CD8-positive, alpha-beta memory T cell (primary cell): ENCODE measurements at places on chromosomes 3 and 15.

- DNase-seq: no peak
Observed at GRCh38 chr3:69012100-69012799, 1.2 kb downstream of the EOGT start.

- DNase-seq: no peak
Observed at GRCh38 chr3:150790629-150791028, 27.7 kb upstream of the SIAH2 start.

- DNase-seq: no peak
Observed at GRCh38 chr15:68789091-68789490, 31.6 kb downstream of the ANP32A start.

DNA sequence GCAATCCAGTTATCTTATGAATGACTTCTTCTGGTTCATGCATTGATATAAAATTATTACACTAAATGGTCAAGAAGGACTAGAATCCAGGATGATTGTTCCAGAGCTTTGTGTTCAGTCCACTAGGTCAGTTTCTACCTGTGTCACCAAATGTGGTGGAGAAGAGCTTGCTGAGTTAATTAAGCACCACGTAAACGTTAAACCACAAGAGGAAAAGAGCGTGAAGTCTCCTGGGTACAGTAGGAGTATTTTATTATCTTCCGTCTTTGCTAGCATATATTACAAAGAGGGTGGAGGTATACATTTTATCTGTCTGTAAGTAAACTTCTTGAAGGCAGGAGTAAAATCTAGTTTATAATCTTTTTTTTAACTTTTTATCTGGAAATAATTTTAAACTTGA lies 23.5 kb downstream of the CHP1 start:
- DNase-seq: no peak

- no peak for DNase-seq
Observed at GRCh38 chr3:156628836-156629618, 45.4 kb upstream of the TIPARP start.

GRCh38 chr15:41849861-41850260 lies 11.2 kb downstream of the PLA2G4B start:
- no peak for DNase-seq

- no peak for DNase-seq
Observed at GRCh38 chr3:131690800-131691199, 188.0 kb upstream of the MRPL3 start.

GRCh38 chr3:31431321-31431720 lies 101.4 kb upstream of the STT3B start:
- DNase-seq: no peak

GRCh38 chr15:31081588-31082250 lies 19.8 kb downstream of the TRPM1 start:
- no peak for DNase-seq

DNA sequence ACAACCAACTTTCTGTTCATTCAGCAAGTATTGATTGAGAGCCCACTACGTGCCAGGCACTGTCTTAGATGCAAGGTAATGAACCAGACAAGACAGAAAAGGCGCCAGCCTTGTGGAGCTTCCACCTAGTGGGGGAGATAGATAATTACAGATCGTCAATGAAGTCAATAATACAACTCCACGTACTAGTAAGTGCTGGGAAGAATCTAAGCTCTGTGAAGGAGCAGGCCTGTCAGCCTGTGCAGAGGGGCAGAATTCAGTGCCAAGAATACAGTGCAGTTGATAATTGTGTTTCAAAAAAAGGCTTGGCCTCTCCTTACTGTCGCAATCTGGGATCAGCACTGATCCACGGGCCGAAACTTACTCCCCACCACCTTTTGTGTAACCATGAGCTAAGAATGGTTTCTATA lies 186.3 kb downstream of the FEZF2 start:
- no peak for DNase-seq

DNA sequence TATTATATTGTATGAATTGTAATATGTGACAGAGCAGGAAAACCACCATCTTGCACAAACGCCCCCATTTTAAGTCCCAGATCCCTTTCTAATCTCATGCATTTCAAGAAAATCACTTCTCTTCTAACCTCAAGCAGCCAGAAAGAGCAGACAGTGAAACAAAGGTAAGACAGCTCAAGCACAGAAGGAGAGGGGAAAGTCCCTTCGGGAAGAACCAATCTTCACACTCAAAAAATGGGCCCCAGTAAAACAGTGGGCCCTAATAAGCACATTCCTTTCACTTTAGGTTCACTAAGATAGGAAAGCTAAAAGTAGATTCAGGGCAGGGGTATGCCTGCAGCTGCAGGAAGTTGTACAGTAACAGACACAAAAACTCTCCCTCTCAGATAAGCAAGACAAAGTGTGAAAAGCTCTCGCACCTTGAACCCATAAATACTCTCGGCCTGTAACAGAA lies 1268.7 kb downstream of the SI start:
- DNase-seq: no peak

GRCh38 chr3:195573611-195574496 lies 9.9 kb downstream of the APOD start:
- no peak for DNase-seq

- DNase-seq: no peak
Observed at GRCh38 chr15:67004142-67004541, 61.3 kb upstream of the SMAD3 start.

DNA sequence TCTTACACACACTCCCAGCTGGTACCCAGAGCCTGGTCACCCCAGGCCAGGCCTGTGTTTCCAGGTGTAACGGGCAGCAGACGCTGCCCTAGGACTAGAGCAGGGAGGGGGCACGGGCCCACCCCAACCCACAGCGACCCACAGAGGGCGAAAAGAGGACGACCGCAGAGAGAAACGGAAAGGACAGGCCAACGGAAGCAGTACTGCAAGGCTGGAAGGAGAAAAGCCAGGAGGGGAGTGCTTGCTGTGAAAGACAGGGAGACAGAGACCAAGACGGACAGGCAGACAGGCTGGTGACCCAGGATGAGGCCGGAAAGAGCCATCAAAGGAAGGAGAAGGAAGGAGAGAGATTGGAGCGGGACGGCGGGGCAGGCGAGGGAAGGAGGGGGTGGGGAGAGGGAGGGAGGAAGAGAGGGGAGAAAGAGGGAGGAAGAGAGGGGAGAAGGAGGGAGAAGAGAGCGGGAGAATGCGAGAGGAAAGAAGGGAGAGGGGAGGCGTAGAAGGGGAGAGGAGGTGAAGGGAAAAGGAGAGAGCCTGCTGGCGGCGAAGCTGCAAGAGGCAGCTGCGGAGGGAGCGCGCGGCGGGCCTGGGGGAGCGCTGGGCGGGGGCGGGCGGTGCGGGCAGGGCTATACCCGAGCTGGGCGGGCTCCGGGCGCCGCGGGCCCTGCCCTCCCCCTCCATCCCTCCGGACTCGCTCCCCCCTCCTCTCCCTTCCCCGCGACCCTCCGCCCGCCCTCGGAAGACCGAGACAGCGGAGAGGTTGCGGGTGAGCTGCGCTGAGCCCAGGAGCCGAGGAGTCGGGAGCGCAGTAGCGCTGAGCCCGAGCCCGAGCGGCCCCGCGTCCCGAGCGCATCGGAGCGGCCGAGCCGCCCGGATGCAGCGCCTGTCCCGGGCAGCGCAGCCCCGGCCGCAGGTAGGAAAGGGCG lies at the start of gene SLC6A1:
Gene SLC6A1 (plus strand): TSS at position 732 of the 926 bp plus-strand sequence. CDS start 24,464 bp downstream, outside the sequence.
- DNase-seq: no peak

DNA sequence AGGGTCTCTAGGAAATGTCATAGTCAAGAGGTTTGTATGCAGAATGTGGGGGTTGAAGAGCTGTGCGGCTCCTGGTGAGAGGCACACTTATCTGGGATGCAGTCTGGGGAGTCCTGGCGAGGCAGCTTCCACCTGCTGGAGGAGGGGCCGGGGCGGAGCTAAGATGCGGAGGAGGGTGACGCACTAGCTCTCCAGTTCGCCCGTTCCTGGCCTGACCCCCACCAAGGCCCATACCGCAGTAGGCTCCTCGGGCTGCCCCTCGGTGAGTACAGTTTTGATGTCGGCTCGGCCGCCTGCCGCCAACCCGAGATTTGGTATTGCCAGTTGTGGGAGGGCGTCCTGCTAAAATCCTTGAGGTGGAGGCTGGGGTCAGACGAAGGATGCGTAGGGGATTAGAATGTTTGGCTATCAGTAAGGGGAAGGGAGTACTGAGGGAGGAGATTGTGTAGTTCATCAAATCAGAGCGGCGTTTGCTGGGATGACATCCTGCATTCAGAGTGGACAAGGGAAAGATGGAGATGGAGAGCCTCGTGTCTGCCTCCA lies at the start of gene SCG5:
Gene SCG5 (plus strand): TSS at position 194 of the 543 bp plus-strand sequence. CDS start 1,883 bp downstream, outside the sequence.
- no peak for DNase-seq

DNA sequence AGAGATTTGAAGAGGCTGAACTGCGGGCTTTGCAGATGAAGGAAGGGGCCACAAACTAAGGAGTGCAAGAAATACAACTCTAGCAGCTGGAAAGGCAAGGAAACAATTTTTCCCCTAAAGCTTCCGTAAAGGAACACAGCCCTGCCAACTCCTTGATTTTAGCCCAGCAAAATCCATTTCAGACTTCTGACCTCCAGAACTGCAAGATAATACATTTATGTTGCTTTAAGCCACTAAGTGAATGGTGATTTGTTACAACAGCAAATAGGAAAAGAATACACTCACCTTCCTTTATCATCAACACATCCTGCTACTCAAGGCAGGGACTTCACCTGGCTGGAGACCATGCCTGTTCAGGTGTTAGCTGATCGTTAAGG lies 119.3 kb upstream of the NR2E3 start:
- DNase-seq: no peak

- no peak for DNase-seq
Observed at GRCh38 chr3:72310419-72311380, 525.8 kb upstream of the PROK2 start.

DNA sequence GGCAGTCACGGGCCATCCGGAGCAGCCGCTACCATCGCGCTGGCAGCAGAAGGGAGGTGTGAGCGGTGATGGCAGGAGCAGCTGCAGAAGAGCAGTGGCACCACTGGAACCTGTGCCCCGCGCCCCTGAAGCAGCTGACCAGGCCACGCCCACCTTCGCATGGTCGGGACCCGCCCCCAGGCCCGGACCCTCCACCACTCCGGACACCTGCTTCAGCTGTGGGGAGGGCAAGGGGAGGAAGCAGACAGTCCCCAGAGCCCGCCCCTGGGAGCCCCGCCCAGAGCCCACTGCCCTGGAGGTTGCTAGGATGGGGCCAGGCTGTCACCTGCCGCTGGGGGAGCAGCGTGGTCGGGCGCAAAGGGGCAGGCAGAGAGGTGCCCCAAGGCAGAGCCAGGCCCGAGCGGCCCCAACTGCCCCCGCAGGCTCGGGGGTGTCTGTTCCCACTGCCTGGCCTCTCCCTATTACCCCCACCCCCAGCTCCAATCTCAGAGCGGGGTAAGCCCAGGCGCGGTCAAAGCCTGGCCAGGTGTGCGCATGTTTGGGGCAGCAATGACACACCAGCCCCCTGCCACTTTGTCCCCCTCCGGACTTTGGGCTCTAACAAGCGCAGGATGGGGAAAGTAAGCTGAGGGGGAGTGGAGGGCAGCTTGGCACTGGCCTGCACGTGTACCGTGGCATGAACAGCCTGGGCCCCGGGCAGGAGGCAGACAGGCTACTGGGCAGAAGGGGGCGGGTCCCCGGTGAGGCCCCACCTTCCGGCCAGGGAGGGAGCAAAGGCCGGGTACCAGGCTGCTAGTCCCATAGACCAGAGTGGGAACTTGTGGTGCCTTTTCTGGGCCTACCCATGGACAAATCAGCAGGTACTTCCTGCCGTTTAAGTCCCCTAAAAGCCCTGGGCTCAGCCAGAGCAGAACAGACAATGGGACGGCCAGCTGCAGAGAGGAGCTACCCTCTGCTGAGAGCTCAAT lies 8.7 kb downstream of the SPCS1 start:
- DNase-seq: no peak

- DNase-seq: no peak
Observed at GRCh38 chr15:70453238-70453637, 310.1 kb downstream of the UACA start.

- no peak for DNase-seq
Observed at GRCh38 chr15:70036585-70037291, 61.0 kb downstream of the TLE3 start.

- no peak for DNase-seq
Observed at GRCh38 chr15:82641129-82641798, 5.9 kb downstream of the CPEB1 start.

DNA sequence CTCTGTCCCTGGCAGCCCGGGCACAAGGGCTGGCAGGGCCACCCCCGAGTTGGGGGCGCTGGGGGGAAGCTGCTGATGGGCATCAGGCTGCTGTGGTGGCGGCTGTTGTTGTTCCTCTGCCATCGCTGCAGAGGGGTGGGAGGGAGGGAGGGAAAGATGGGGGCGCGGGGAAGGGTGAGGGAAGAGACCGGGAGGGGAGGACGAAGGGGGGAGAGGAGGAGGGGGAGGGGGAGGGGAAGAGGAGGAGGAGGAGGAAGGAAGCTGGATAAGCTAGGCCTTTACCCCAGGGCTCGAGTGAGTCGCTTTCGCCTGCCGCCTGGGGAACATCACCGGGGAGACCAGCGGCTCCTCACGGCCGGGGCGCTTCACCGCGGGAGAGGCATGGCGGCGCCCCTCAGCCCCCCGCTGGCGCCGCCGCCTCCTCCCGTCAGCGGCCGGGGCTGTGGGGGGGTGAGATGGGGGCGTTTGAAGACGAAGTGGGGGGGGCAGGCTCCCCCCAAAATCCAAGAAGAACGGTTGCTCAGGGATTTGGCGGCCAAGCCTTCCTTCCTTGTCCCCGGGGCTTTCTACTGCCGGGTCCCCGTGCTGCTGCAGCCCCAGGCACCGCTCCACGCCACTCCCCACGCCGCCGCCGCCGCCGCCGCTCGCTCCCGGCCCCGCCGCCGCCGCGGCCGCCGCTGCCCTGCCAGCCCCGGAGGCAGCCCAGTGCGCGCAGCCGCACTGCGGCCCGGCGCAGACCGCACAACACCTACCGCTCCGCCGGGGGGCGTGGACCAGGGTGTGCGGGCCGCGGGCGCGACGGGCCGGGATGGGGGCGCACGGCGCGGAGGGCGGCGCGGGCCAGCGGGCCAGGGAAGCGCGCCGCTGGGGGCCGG lies at the start of gene RFX7:
Gene RFX7 (minus strand): TSS at position 717 of the 875 bp plus-strand sequence. CDS start 594 bp downstream, at position 123.
- peak; percentile 84 for DNase-seq

GRCh38 chr3:42226470-42227425 lies 39.2 kb downstream of the CCK start:
- DNase-seq: no peak

DNA sequence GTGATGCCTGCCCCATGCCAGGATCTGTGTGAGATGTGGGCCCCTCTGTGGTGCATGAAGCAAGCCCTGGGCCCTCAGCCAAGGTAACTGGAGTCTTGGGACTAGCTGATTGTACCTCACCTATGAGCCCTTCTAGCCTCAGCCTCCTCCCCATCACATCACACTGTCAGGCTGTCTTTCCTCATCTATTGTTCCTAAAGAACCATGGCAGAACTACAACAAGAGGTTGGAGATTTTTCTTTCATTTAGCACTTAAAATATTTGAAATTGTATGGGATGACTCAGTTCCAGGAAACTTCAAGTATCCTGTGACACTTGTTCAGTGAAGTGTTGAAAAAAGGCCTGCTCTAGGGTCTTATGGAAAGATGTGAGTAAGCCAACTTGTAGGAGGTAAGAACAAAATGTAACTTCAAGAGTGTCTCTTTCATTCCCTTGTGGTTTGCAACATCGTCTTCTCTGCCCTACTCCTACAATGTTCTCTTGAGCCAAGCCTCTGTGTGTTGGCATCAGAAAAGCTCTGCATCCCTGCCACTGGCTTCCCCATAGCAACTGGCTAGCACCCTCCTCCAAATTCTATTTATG lies 58.7 kb upstream of the TIPARP start:
- DNase-seq: no peak
